AG09309 (cell line): ENCODE measurements at places on chromosomes 12 and 14.

DNA sequence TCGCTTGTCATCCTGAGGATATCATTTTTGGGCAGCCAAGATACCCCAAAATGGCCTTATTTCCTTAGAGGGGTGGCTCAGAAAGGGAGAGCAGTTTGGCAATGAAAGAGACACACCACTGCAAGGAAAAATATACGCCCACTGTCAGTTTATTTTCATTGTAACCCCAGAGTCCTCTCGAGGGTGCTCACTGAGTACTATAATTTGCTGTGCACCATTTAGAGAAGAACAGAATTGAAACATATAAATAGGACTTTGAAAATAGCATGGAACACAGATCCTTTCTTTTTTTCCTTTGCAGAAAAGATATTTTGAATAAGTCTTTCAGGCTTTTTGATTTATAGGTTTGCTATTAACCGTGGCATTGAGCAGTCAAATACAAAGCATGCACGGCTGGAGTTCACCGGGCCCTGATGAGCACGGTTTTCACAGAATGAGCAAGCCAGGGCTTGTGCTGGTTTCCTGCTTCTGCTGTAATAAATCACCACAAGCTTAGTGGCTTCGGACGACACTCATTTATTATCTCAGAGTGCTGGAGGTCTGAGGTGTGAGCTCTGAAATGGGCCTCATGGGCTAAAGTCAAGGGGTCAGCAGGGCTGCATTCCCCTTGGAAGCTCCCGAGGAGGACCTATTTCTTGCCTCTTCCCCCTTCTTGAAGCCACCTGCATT lies 152.3 kb downstream of the ZNF664 start:
- no peak for DNase-seq

- no peak for DNase-seq
Observed at GRCh38 chr12:91009319-91009950, 4.7 kb upstream of the EPYC start.

GRCh38 chr14:105019861-105020814 lies 745 bp downstream of the CDCA4 start:
- DNase-seq = no peak

GRCh38 chr12:10140001-10140400 lies 10.0 kb upstream of the CLEC7A start:
- DNase-seq = peak; percentile 39

- no peak for DNase-seq
Observed at GRCh38 chr14:85071447-85071846, 458.5 kb upstream of the FLRT2 start.
